ENCODE measurements at places on chromosomes 3 and 15.
A peak's percentile ranks its signal among the peaks of the same experiment; 100 is the strongest.

GRCh38 chr3:64110071-64110470, 86.8 kb upstream of the PSMD6 start:
- no peak for DNase-seq

GRCh38 chr15:31365032-31365654, 38.5 kb downstream of the KLF13 start:
- no peak for DNase-seq

- DNase-seq: no peak
Measured at GRCh38 chr15:77907824-77908751, 169.4 kb downstream of the TBC1D2B start.

DNA sequence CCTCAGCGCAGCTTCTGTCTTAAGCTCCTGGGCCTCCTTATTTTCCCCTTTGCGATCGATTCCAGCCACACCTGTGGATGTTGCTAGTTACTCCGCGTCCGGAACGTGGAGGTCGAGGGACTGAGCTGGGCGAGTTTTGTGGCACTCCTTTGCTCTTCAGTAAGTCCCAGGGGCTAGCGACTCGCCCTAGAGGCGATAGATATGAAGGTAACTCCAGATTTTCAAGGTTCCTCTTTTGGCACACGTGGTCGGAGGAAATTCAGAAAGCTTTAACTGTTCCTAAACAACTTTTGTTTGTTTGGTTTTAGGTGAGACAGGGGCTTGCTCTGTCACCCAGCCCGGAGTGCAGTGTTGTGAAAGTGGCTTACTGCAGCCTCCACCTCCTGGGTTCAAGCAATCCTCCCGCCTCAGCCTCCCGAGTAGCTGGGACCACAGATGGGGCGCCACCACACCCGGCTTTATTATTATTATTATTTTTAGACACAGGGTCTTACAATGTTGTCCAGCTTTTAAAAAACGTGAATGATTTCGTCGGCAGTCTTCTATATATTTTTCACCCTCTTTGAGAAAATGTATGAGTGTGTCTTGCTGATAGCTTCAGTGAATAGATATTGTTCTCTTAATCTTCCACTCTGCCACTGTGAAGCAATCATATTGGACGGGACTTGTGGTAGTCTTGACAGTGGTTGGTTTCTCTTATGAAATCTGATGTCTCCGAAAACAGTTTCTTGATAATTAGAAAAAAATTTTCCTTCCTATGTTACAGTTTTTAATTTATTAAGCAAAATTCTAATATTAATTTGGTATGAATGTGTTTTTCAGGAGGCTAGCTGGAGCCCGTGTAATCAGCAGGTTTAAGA, 785 bp downstream of the MFSD1 start:
- no peak for DNase-seq

DNA sequence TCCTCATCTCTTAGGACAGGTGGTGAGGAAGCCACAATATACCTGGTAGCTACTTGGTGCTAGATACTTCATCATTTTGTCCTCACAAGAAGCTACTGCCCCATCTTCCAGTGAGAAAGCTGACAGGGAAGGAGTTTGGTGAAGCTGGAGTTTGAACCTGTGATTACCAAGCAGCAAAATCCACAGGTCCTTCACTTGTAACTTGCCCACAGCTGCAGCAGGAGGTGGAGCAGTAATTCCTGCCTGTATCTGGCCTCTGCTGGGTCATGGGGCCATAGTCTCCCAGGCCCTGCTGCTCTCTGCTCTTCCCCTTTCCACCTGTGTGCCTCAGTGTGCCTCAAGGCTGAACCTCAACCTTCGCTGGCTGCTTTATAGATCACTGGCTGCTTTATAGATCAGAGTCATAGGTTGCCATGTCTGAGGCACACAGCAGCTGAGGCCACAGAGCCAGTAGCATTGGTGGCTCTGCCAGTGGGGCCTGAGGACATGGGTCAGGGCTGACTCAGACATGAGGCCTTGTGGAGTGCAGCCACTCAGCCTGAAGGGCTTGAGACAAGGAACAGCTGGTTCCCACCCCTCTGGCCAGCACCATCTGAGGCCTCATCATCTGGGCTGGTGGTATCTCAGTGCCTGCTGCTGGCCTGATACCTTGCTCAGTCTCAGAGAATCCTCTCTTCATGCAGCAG, 11.1 kb upstream of the CHRNB4 start:
- no peak for DNase-seq

- no peak for DNase-seq
Measured at GRCh38 chr3:65786890-65787289, 251.8 kb downstream of the MAGI1 start.

DNA sequence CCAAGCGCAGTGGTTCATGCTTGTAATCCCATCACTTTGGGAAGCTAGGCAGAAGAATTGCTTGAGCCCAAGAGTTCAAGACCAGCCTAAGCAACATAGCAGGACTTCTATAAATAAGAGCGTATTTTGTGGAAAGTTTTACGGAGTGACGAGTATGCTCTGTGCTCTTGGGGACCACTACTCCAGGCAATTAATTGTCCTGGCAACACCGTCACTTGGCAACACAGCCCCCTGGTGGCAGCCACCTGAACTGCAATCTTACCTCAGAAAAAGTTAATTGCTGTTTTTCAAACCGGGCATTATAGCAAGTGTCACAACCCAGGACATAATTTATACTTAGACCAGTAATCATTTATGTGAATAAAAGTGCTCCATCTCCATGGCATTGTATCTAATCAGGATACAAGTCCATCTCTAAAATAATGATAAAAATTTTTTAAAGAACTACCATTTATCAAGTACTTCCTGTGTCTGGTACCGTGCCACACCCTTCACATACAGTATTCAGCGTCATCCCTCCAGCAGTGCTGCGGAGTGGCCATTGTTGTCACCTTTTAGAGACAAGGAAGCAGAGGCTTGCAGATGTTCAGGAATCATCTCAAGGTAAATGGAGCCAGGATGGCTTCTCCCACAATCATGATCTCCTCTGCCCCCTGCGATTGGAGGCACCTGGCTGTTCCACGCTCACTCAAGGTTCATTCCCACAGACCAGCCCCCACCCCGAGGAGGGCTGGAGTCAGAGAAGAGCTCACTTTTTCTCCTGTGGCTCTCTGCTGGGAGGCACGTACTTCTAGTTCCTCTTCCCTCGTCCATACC, 34.5 kb downstream of the PLA2G4D start:
- no peak for DNase-seq

GRCh38 chr3:8567784-8568575, 66.4 kb downstream of the LMCD1 start:
- no peak for DNase-seq

GRCh38 chr3:40079847-40080240, 229.7 kb upstream of the EIF1B start:
- DNase-seq: no peak

- no peak for DNase-seq
Measured at GRCh38 chr15:48086133-48086532, 34.7 kb upstream of the SLC24A5 start.

GRCh38 chr15:43998607-43999006, 171.8 kb downstream of the WDR76 start:
- DNase-seq: no peak

- no peak for DNase-seq
Measured at GRCh38 chr3:44292276-44292675, 46.3 kb upstream of the TCAIM start.

- no peak for DNase-seq
Measured at GRCh38 chr15:48049736-48050135, 71.1 kb upstream of the SLC24A5 start.

- DNase-seq: no peak
Measured at GRCh38 chr3:178343433-178344038, 192.7 kb upstream of the KCNMB2 start.

- DNase-seq: no peak
Measured at GRCh38 chr3:150545419-150546225, 674 bp downstream of the SERP1 start.

DNA sequence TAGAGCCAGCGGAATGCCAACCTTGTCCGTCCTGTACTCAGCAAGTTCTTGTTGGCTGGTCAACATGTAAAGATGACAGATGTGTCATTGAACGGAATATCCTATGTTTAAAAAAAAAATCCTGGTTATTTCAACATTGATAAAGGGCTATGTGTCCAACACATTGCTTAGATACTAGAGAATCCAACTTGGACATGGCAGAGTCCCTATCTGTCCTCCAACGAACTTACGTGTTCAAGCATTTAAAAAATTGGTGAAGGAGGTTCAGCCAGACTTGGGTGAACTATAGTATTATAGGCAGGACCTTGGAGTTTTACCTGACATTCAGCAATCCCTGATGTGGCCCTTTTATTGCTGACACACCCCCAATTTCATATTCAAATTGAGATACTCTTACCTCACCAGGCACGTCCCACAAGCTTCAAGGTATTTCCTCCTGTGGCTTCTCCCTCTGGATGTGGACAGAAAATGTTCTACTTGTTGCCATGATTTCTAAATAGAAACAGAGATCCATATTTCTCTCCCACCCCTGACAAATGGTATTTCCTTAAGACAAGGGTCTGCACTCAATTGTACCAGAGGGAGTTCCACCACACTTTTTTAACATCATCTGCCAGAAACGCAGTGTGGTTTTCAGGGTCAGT, 207.7 kb upstream of the TPM1 start:
- no peak for DNase-seq

- peak; percentile 85 for DNase-seq
Measured at GRCh38 chr15:78626381-78626995, 5.7 kb upstream of the CHRNA3 start.

DNA sequence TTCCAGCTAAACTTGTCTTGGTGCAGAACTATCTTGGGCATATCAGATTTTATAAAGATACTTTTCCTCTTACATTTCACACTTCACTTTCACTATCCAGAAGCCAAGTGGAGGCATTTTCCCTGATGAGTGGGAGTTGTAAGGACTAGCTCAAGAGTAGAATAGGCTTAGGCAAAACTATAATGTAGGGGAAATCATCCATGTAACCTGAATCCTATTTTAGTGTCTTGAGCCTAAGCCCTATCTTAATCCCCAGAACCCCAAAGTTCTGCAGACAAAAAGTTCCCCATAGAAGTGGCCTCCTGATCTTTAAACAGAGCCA, 42.2 kb upstream of the CD47 start:
- no peak for DNase-seq

DNA sequence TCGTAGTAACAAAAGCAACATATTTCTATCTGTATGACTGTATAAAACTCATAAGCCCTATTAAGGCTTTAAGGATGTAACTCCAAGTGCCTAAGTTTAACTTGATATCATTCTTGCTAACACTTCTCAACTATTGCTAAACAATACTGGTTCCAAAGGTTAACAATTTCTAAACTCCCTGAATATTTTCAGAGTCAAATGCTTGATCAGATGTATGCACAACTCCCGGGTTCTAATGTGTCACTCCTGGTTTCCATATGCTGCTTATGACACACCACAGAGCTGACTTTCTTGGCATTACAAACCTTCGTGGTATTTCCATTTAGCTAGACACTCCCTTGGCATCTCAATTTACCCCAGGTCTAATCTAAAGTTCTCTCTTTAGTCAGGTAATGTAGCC, 26.3 kb downstream of the DZIP1L start:
- DNase-seq: no peak

- peak; percentile 11 for DNase-seq
Measured at GRCh38 chr3:151087648-151088047, 2.2 kb downstream of the MED12L start.

- DNase-seq: no peak
Measured at GRCh38 chr15:89332446-89332845, 2.2 kb downstream of the POLG start.

DNA sequence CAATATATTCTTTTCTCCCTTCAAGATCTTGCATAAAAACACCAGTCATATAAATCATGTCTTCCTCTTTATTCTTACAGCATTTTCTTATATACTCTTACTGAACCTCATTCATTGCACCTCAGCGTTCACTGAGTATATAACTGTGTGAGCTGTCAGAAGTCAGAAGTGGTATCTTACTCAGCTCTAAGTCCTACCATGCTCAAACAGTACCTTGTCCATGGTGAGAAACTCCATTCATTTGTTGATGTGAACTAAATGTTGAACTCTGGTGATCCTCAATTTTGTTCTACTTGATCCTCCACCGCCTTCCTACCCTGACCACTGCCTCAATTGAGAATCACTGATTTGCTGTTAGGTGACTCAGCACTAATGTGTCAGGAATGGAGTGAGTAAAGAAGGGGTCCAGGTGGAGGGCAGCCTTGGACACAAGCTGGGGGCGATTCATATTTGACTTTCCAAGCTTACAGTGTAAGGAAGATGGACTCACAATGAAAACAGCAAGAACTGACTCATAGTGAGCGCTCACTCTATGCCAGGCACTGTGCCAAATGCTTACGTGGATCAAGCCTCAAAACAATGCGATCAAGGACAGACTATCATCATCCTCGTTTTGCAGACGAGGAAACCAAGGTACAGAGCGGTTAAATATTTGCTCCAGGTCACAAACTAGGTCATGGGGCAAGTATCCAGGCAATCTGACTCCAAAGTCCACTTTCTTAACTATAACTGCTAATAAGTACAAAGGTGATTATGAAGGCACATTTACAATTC, 13.5 kb upstream of the ZFYVE19 start:
- DNase-seq: no peak

DNA sequence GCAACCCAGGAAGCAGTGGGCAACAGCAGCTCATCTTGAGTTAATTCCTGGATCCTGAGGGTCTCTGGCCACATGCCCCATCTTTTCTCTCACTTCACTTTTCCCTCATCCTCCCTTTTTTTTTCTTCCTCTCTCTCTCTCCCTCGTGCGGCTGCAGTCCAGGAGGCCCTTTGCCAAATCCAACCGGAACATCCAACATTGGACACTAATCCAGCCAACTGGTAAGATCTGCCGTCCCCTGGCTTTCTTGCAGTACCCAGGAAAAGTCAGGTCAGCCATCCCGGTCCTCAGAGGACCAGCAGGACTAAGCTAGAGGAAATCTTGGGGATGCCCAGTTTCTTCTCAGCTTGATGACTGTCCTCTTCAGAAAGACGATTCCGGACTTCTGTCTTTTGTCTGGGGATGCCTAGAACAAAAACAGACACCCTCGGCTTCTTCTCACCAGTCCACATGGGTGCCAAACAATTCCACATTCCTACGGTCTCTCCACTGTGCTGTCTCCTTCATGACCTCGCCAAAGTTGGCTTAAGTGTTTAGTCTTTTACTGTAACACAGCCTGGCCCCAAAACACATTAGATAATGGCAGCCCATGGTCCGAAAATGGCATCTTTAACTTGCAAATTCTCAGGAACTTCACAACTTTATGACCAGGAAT, 115.6 kb downstream of the GSK3B start:
- no peak for DNase-seq

- no peak for DNase-seq
Measured at GRCh38 chr15:39411102-39411989, 169.5 kb upstream of the THBS1 start.

DNA sequence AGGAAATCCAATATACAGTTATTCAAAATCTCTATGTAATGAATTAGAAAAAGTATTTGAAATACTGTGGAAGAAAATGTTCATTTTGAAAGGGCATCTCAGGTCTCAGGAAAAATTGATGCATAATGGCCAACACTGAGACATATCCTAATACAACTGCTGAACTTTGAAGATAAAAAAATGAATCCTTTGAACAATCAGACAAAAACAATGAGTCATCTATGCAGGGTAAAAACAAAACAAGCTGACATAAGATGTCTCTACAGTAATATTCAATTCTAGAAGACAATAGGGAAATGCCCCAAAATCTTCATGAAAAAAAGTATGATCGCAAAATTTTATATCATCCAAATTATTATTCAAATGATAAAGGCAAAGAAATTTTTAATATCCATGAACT, 34.0 kb upstream of the ZNF280D start:
- DNase-seq: no peak

- no peak for DNase-seq
Measured at GRCh38 chr3:16568532-16568931, 36.7 kb downstream of the DAZL start.

- DNase-seq: no peak
Measured at GRCh38 chr15:53133255-53133850, 343.2 kb upstream of the ONECUT1 start.

Measured in NCI-H1436 treated with DMSO at 0.1 percent for 48 hours (cell line).